ENCODE measurements at places on chromosomes 6 and 20. TPM values are rescaled to one million over a fixed set of nuclear protein-coding genes. Genes with fewer than 3 reads are reported as not detected.
A peak's percentile ranks its signal among the peaks of the same experiment; 100 is the strongest.

DNA sequence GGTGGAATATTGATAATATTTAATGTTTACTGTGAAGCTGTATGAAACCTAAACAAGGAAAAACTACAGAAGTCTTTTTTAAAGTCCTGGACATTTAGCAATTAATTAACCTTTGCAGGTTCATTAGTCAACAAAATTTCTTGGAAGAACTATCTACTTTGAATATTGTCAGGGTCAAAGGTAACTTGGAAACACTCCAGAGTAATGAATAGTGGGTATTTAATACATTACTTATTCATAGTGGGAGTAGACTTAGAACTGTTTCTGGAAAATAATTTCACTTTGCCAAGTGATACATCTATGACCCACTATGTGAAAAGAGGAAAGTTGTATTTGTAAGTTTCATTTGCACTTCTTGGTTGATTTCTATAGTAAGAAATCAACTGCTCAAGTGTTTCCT lies 319.1 kb downstream of the TFAP2B start:
- no peak overlapping the region for H3K27ac ChIP-seq
- H3K4me1 ChIP-seq = no peaks in the 10 kb centered on the region
- no peaks in the 10 kb centered on the region for H3K36me3 ChIP-seq
- no peaks in the 10 kb centered on the region for H3K27me3 ChIP-seq
- DNase-seq = no peak
- no peak overlapping the region for H3K4me3 ChIP-seq

DNA sequence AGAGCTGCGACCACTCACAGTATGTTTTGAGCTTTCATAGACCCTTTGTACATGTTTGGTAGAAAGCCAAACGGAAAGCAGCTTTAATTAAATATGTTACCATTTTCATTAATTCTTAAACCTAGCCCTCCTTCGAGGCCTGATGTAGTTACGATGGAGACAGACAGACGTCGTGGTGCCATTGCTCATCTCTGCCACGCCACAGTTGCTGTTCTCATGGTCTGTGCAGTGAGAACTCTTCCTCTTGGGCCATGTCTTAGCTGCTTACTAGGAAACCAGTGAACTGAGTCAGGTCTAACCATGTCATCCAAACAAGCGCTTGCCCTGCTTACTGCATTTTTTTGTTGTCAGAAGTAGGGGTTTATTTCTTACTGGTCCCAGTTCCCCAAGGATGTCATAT lies 62.8 kb downstream of the SNX9 start:
- no peaks in the 10 kb centered on the region for H3K36me3 ChIP-seq
- H3K4me1 ChIP-seq = no peaks in the 10 kb centered on the region
- no peak for DNase-seq

- no peaks in the 10 kb centered on the region for H3K27me3 ChIP-seq
- no peaks in the 10 kb centered on the region for H3K4me1 ChIP-seq
- no peaks in the 10 kb centered on the region for H3K36me3 ChIP-seq
Measured at GRCh38 chr6:66638099-66638498, 931.1 kb upstream of the EYS start.

DNA sequence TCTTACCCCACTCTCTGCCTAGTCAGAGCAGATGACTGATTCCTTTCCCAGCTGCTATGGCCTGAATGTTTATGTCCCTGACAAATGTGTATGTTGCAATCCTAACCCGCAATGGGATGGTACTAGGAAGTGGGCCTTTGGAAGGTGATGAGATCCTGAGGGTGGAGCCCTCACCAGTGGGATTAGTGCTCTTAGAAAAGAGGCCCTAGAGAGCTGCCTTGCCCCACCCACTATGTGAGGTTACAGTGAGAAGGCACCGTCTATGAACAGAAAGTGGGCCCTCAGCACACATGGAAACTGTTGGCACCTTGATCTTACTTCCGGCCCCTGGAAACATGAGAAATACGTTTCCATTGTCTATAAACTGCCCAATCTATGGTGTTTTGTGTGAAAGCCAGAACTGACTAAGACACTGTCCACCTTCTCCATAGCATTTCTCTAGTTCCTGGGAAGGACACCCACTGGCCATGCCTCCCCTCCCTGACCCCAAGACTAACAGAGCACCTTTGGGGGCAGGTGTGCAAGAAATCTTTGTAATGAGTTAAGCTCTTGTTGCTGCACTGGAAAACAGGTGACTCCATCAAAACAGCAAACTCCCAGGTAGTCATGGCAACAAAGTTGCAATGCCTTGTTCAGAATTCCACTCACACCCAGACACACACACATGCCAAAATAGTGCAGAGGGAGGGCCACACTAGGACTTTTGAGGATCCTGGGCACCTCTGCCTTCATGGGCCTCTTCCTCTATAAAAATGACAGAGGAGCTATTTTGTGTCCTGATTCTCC lies 16.2 kb downstream of the GABRR2 start:
- no peaks in the 10 kb centered on the region for H3K27me3 ChIP-seq
- no peak for DNase-seq
- no peaks in the 10 kb centered on the region for H3K36me3 ChIP-seq
- H3K4me3 ChIP-seq = no peak overlapping the region
- H3K27ac ChIP-seq = no peak overlapping the region
- H3K4me1 ChIP-seq = no peaks in the 10 kb centered on the region

DNA sequence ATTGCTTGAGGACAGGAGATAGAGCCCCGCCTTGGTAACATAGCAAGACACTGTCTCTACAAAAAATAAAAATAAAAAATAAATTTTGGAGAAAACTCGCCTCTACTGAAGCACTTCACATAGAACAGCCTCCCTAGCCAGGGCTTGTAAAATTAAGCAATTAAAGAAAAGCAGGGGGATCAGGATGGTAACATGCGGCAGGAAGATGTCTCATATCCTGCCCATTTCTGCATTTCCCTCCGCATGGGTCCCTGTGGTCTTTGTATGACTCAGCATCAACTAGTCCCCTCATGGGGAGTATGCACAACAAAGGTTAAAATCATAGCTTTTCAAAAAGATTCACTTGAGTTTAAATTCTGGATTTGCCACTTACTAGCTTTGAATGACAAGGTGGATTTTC lies 379.0 kb downstream of the EPHA7 start:
- H3K4me1 ChIP-seq = no peaks in the 10 kb centered on the region
- H3K36me3 ChIP-seq = no peaks in the 10 kb centered on the region
- no peaks in the 10 kb centered on the region for H3K27me3 ChIP-seq
- no peak overlapping the region for H3K27ac ChIP-seq
- no peak for DNase-seq

GRCh38 chr6:2669067-2669700 lies 81.5 kb downstream of the MYLK4 start:
- H3K27me3 ChIP-seq = no peaks in the 10 kb centered on the region
- no peak overlapping the region for H3K4me3 ChIP-seq
- no peaks in the 10 kb centered on the region for H3K4me1 ChIP-seq
- no peak for DNase-seq
- H3K36me3 ChIP-seq = no peaks in the 10 kb centered on the region
- H3K27ac ChIP-seq = no peak overlapping the region

ARMH2 gene
- not detected for total RNA-seq

CRISP1 gene
- total RNA-seq = not detected

ELOVL4 gene
- 3.1 TPM for total RNA-seq

RIPPLY2 gene
- total RNA-seq = not detected

GRCh38 chr6:27157459-27158315 lies 89.8 kb upstream of the PRSS16 start:
- H3K4me3 ChIP-seq = peak overlapping the region; percentile 36
- H3K4me1 ChIP-seq = no peaks in the 10 kb centered on the region
- H3K36me3 ChIP-seq = no peaks in the 10 kb centered on the region
- no peaks in the 10 kb centered on the region for H3K27me3 ChIP-seq

DNA sequence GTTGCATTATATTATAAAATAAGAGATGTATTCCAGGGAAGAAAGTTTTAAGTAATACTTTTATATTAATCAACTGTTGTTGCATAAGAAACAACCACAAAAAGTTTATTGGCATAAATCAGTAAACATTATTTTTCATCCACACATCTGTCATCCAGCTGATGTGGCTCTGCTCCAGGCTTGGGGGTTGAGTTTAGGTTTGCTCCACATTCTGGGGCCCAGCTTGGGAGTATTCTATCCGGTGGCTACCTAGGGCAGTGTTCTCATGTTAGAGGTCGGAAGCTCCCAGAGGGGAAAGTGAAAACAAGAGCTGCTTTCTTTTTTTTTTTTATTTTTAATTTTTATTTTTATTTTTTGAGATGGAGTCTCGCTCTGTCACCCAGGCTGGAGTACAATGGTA lies 728.4 kb upstream of the FLRT3 start:
- no peak overlapping the region for H3K4me3 ChIP-seq
- no peak for DNase-seq
- H3K27ac ChIP-seq = no peak overlapping the region
- H3K4me1 ChIP-seq = no peaks in the 10 kb centered on the region
- no peaks in the 10 kb centered on the region for H3K27me3 ChIP-seq

SLPI gene
- not detected for total RNA-seq

- H3K4me3 ChIP-seq = no peak overlapping the region
- H3K27me3 ChIP-seq = no peaks in the 10 kb centered on the region
Measured at GRCh38 chr6:140041571-140042332, 667.3 kb upstream of the CITED2 start.

DNA sequence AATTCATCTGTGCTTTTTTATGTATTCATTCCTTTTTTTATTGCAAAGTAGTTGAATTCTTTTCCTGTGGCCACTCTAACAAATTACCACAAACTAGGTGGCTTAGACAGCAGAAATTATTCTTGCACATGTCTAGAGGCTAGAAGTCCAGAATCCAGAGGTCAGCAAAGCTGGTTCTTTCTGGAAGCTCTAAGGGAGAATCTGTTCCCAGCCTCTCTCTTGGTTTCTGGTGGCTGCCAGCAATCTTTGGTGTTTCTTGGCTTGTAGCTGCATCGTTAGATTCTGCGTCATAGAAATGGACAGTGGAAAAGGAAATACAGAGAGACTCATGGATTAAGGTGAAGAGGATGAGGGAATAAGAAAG lies 39.3 kb downstream of the GSTA2 start:
- no peaks in the 10 kb centered on the region for H3K36me3 ChIP-seq
- no peaks in the 10 kb centered on the region for H3K27me3 ChIP-seq
- no peak overlapping the region for H3K4me3 ChIP-seq

ZNFX1 gene
- 29.5 TPM for total RNA-seq

PROCR gene
- total RNA-seq = 17.5 TPM

GRCh38 chr6:146123616-146124015 lies 94.8 kb downstream of the GRM1 start:
- H3K27ac ChIP-seq = no peak overlapping the region
- no peaks in the 10 kb centered on the region for H3K4me1 ChIP-seq
- H3K4me3 ChIP-seq = no peak overlapping the region
- no peaks in the 10 kb centered on the region for H3K27me3 ChIP-seq
- H3K36me3 ChIP-seq = no peaks in the 10 kb centered on the region

DNA sequence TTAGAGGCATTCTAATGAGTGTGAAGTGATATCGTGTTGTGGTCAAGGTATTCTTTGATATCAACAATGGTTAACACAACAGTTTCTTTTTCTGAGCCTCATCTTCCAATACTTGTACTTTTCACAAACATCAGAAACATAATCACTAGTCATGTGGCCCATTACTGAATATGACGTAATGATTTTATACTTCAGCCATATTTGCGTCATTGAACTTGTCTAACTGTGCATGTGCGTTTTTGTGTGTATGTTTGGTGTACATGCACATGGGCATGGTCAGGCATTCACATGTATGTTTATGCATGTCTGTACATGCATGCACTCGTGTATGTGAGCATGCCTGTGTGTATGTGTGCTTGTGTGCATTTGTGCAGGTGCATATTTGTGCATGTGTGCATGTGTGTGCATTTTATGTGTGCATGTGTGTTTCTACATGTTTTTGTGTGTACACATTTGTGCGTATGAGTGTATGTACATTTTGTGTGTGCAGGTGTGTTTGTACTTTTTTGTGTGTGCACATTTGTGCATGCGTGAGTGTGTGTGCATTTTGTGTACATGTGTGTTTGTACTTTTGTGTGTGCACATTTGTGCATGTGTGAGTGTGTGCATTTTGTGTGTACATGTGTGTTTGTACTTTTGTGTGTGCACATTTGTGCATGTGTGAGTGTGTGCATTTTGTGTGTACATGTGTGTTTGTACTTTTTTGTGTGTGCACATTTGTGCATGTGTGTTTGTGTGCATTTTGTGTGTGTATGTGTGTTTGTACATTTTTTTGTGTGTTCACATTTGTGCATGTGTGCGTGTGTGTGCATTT lies 29.4 kb downstream of the PRR18 start:
- no peaks in the 10 kb centered on the region for H3K27me3 ChIP-seq
- H3K4me1 ChIP-seq = no peaks in the 10 kb centered on the region
- no peak overlapping the region for H3K27ac ChIP-seq
- no peak overlapping the region for H3K4me3 ChIP-seq
- H3K36me3 ChIP-seq = no peaks in the 10 kb centered on the region

DNA sequence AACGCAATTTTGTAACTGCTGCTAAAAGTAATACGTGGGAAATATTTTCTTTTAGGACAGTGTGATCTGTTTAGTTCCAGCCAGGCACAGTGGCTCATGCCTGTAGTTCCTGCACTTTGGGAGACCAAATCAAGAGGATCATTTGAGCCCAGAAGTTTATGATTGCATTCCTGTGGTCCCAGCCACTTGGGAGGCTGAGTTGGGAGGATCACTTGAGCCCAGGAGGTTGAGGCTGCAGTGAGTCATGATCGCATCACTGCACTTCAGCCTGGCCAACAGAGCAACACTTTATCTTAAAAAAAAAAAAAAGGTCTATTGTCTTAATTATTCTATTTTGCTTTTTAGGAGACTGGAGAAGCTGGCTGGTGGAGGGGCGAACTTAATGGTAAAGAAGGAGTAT lies 101.5 kb downstream of the CD2AP start:
- no peaks in the 10 kb centered on the region for H3K27me3 ChIP-seq
- DNase-seq = no peak
- no peaks in the 10 kb centered on the region for H3K36me3 ChIP-seq
- no peak overlapping the region for H3K27ac ChIP-seq
- H3K4me1 ChIP-seq = no peaks in the 10 kb centered on the region

- H3K27me3 ChIP-seq = no peaks in the 10 kb centered on the region
- H3K27ac ChIP-seq = no peak overlapping the region
- no peak overlapping the region for H3K4me3 ChIP-seq
- DNase-seq = no peak
Measured at GRCh38 chr6:90019216-90019615, 124.9 kb downstream of the GJA10 start.

DNA sequence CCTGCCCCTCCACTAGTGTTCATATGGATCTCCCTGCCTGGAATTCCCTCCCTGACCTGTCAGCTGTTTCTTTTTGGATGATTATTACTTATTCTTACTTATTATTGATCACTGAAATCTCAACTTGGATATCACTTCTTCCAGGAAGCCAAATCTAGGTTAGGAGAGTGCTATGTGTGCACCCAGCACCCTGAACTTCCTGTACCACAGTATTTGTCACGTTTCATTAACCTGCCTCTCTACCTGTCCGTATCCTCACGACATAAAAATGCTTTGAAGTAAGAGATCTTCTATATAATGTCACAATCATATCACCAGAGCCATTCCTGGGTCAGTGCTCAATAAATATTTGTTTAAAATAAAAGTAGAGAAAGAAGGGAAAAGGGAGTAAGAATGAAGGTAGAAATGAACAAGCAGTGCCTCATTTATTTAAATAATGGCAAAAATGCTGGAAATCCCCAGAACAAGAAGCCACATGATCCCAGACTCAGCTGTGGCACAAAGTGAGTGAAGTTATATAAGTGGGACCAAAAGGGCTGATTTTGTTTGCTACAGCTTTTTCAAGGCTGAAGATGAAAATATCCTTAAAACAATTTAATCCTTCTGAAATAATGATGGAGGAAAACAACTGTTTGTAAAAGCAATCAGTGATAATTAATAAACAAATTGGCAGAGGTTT lies 88.0 kb upstream of the MANEA start:
- no peaks in the 10 kb centered on the region for H3K27me3 ChIP-seq
- H3K36me3 ChIP-seq = no peaks in the 10 kb centered on the region
- no peak for DNase-seq
- no peak overlapping the region for H3K27ac ChIP-seq
- H3K4me3 ChIP-seq = no peak overlapping the region

Data from ovary (tissue), 10 donors.